ENCODE measurements at places on chromosomes 16 and 17.

GRCh38 chr16:79452671-79453070 is 147.9 kb downstream of the MAF start:
- DNase-seq = no peak

GRCh38 chr17:50626037-50626574 is 8.6 kb upstream of the ABCC3 start:
- DNase-seq = peak; percentile 57

DNA sequence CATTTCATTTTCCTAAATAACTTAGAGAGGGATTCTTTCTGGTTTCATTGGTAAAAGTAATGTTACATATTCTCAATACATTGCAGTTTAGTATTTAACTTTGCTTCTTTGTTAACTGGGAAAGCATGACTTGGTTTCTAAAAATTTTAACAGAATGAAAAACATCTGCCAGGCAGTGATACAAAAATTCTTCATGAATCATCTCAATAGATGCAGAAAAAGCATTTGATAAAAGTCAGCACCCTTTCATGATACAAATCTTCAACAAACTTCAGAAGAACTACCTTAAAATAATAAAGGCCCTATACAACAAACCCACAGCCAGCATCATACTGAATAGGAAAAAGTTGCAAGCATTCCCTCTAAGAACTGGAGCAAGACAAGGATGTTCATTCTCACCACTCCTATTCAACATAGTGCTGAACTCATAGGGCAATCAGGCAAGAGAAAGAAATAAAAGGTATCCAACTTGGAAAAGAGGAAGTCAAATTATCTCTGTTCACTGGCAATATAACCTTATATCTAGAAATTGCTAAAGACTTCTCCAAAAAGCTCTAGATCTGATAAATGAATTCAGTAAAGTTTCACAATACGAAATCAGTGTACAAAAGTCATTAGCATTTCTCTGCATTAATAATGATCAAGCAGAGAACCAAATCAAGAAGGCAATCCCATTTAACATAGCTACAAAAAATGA is 50.4 kb downstream of the SLFN5 start:
- no peak for DNase-seq

DNA sequence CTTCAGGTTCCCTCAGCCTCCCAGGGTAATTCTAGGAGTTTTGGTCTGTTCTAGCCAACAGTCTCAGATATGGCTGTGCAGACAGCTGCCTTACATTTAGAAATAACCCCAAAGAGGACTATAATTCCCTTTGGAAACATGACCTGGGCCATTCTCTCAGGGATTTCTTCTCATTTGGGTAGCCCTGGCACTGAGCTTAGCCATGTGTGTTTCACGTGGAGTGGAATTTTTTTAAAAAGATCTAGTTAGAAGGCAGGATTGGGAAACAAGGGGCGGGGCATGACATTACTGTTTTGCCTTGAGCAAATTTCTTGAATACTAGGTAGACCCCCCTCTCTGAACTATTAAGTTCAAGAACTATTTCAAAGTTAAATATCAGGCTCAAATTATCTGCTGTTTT is 29.6 kb upstream of the MRC2 start:
- DNase-seq = no peak

GRCh38 chr17:27640790-27641189 is 9.8 kb downstream of the LGALS9 start:
- no peak for DNase-seq

DNA sequence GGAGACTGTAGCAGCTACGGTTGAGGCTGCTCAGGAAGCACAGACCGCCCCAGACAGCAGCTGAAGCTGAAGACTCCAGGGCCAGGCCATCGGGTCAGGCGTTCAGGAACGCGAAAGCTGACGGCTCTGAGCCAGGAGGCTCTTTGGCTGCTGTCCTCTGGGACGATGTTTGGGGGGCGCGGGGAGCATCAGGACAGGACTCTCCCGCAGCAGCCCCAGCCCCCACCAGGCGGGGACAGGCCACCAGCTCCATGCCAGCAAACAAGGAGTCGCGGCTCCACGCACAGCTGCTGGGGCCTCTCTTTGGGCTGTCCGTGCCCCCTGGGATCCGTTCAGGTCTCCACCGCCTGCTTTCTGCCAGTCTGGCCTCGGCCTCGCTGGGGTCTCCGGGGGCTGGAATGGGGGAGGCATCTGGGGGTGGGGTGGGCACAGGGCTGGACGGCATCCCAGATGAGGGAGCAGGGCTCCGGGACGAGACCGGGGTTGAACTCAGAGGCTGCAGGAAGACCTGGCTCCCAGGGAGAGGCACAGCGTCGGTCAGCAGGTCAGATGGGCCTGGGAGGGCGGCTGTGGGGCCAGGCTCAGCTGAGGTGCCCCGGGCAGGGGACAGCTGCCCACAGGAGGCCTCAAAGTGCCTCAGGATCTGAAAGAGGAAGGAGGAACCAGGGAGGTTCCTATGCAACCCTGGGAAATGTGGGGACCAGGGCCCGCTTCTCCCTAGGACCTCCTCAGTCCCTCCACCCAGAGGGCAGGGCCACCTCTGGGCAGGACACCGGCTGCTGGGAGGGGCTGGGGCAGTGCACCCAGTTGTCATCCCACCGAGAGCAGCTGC is 6.3 kb upstream of the CEP131 start:
- no peak for DNase-seq

DNA sequence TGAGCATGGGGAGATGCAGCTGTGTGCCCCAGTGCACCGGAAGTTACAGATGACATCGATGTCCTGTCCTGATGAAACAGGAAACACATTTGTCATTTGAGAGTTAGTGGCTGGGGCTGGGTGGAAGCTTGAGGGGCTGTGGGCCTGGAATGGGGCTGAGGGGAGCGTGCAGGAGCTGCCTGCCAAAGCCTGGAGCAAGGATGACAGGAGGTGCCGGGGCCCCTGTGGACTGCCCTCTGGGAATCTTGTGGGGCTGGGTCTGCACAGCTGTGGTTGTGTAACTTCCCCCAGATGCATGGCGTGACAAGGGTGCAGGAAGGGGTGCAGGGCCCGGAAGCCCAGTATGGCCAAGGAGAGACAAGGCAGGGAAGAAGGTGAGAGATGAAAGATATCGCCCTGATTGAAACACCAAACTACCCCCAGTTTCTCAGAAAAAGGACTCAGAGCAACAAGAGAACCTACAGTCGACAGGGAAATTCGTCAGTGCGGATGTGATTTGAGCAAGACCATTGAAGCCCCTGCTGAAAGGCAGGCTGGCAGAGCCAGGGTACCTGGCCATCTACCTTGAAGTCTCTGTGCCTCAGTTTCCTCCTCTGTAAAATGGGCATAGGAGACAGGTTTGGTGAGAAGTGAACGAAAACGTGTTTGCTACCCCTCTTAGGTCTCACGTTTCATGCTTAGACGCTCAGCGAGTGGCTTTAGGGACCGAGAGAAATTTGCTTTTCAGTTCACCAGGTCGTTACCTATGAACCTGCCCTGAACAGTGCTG is 8.8 kb downstream of the MMP25 start:
- DNase-seq = no peak

- DNase-seq = no peak
These were observed 17.5 kb downstream of the ABHD15 start for GRCh38 chr17:29549177-29549923.

Measured in stimulated activated CD4-positive, alpha-beta T cell treated with anti-CD3 and anti-CD28 coated beads, Interleukin-4, amount 100 ng/mL, for 4 hours (primary cell).